ENCODE measurements at places on chromosomes 7 and 10. TPM values are rescaled to one million over a fixed set of nuclear protein-coding genes. Genes with fewer than 3 reads are reported as not detected.

C10orf71 gene
- polyA plus RNA-seq = not detected

DNA sequence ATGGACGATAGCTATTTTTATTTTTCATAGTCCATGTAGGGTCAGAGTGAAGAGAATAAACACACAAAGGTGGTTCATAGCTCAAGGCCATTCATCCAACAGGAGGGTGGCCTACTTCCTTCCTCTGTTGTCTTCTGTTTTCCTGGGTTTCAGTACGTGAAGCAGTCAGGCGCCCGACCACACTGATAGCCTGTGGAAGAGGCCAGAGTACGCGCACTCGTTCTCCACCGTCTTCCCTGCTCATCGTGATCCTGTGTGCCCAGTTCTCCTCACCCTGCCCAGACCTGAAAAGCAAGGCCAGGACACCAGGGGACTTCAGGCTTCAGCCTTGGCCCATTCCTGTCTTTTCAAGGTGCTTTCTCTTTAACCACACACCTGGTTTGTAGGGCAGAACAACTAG lies 134.7 kb downstream of the GLCCI1 start:
- no peak for DNase-seq

GRCh38 chr7:115775981-115776380 lies 254.6 kb downstream of the TFEC start:
- no peak for DNase-seq

- no peak for DNase-seq
Measured at GRCh38 chr7:102841290-102841689, 71.5 kb upstream of the LRRC17 start.

- DNase-seq = no peak
Measured at GRCh38 chr7:681551-682307, 44.8 kb upstream of the DNAAF5 start.
